ENCODE measurements at places on chromosomes 13 and 19.

GRCh38 chr19:2680808-2681207 is 21.7 kb downstream of the GNG7 start:
- DNase-seq, result no peak

DNA sequence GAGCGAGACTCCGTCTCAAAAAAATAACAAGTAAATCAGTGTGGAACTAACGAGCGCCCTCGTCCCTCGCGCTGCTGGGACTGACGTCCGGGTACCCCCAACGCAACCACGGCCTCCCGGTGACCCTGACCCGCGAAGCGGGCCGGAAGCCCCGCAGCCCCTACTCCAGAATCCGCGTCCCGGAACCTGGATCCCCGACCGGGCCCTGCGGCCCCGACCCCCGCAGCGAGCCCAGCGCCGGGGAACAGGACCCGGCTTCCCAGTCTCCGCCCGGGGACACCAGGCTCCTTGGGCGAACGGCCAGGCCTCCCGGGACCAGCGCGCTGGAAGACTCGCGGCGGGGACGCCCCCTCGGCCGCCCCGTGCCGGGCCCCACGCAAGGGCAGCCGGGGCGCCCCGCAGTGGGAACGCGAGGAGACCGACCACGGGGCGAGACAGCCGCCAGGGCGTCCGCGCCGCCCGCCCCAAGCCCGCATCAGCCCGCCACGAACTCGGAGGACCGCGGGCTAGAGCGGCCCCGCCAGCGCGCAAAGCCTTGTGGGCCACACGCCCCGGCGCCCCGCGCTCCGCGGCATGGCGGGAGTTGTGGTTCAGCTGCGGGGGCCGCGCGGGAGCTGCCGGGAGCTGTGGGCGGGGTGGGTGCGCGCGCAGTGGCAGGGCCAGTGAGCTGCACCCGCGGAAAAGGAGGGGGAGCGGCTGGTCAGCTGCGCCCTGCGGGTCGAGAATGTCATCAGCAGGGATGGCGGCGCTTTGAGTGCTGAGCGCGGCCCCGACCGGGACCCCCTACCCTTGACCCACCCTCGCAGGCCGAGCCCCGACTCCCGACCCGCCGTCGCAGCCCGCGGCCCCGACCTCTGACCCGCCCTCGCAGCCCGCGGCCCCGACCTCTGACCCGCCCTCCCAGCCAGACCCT is 7.5 kb upstream of the MADCAM1 start:
- DNase-seq, result peak; percentile 91

DNA sequence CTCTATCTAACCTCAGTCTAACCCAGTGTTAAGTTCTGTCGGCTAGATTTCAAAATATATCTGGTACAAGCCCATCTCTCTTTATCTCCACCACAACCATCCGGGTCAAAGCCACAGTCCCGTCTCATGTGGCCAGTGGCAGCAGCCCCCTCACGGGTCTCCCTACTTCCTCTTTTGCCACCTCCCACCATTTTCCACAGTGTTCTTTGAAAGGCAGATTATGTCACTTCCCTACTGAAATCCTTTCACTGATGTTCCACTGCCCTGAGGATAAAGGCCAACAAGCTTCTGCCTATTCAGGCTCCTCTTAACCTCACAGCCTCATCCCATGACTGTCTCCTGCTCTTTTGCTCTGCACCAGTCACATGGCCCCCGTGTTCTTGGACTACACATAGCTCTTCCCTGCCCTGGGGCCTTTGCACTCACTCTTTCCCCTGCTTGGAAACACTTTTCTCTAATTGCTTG is 117.2 kb downstream of the UBL3 start:
- DNase-seq, result no peak

DNA sequence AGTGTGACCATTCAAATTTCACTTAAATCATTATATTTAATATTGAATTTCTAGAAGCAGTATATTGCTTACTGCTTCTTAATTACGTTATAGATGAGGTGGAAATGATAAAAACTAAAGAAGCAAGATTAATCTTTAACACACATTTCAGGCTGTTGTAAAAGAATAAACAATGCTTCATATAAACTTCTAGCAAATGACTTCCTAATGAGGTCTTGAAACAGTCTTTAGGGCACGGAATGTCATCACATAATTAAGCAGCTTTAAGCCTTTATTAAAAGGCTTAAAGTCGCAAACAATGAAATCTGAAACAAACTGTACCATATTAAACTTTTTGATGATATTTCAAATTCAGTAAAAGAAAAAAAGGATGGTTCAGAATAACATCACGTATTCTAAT is 1.9 kb downstream of the SLITRK6 start:
- DNase-seq, result no peak

GRCh38 chr13:97466722-97467121 is 32.8 kb downstream of the RAP2A start:
- DNase-seq, result no peak

DNA sequence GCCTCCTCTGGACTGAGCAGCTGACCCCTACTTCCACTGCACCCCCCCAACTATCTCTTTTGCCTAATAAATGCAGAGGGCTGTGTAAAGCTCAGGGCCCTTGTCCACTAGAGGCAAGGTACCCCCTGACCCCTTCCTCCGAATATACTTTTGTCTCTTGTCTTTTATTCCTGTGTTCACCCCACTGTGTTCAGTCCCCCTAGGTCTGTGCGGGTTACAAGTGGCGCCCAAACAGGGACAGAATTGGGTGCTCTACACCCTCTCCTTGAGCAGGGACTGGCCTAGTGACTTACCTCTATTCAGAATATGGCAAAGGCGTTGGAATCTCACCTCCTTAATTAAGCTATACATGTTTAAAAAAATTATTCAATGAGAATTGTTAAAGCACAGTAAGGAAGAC is 15.0 kb downstream of the ZNF350 start:
- DNase-seq, result no peak

GRCh38 chr13:47303626-47304025 is 406.8 kb upstream of the HTR2A start:
- no peak for DNase-seq

GRCh38 chr13:48642061-48642460 is 11.7 kb upstream of the CYSLTR2 start:
- DNase-seq, result no peak

GRCh38 chr13:58767566-58767965 is 1136.0 kb downstream of the PCDH17 start:
- DNase-seq, result no peak

GRCh38 chr13:34076319-34076718 is 258.4 kb downstream of the RFC3 start:
- no peak for DNase-seq

DNA sequence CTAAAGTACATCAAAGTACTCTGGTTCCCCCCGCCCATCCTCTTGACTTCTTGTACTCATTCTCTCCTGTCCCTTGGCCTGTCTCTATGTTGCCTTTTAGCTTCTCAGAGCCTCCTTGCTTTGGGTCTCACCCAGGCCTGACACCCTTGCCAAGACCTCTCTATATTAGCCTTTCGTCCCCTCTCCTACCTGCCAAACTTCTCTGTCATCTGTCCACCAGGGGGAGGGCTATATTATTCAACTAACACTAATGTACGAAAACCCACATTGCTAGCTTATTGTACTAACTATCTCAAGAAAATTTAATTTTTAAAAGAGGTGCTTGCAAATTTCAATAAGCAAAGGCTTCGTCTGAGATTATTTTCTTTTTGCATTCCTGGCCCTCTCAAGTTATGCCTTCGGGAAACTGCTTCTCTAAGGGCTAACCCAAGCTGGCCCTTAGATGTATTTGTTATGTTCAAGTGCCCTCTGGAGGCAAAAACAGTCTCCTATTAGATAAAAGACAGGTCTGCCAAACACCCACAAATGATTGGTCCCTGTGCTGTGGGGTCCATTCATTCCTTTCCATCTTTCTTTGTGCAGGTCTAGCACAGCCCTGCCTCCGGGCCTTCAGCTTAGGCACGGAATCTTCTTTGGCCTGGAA is 6.3 kb upstream of the MRPS31 start:
- peak; percentile 27 for DNase-seq

DNA sequence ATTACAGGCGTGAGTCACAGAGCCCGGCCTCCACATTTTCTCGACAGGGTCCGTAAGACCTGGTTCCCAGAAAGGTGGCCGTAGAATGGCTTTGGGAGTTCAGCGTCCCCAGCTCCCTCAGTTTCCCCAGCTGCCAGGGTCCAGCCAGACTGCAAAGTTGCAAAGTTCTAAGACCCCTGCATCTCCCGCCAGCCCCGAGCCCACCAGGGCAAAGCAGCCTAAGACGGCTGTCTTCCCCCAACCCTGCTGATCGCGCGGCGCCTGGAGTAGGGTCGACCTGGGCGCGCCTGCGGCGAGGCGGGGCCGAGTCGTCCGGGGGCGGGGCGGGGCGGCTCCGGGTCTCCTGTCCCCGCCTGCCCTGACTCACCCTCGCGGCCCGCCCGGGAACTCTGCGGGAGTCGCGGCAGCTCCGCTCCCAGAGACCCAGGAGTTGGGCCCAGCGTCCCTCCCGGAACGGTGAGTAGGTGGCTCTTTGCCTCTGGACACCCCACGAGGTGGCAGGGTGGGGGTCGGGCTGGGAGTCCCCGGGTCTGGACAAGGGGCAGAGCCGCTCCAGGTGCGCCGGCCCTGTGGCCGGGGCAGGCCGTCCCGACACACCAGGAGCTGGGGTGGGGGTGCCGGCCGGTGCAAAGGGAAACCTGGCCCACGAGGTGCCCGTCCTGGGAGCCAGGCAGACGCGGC is at the start of gene LRRC8E:
LRRC8E (plus strand) TSS at position 366 of the 681 bp plus-strand sequence. CDS start 7,094 bp downstream, outside the sequence.
- DNase-seq, result peak; percentile 46

DNA sequence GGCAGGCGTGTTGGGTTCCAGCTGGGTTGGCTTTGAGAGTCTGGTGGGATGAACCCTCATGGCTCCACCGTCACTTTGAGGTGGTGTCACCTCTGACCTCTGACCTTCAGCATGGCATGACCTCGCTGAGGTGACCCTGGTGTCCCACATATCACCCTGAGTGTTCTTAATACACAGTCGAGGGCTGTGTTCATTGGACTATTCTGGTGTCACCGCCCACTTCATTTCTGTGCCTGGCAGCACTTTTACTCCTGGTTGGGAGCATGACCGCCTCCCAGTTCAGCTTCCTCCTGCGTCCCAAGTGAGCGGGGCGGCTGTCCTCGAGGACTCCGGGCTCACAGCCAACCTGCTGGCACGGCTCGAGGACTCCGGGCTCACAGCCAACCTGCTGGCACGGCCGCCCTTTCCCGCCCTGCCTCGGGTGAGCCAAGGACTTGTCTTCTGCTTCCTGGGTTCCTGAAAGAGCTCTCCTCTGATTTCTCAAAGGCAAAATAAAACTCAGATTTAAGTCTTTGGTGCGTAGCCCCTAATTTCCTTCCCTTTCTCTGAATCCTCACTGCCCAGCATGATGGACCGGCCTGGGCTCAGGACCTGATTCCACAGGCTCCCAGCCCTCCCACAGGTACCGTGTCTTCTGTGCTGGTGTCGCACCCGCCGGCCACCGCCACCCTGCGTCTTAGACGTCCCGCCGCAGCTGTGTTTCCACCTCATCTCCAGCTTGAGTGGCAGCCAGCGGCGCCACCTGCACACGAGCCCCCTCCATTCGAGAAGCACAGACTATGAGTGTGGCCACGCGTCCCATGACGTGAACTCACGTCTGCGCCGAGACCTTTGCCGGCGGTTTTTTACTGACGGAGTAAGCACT is 10.4 kb downstream of the ATP4B start:
- DNase-seq, result no peak

GRCh38 chr19:7908742-7909461 is 5.2 kb downstream of the MAP2K7 start:
- DNase-seq, result no peak

DNA sequence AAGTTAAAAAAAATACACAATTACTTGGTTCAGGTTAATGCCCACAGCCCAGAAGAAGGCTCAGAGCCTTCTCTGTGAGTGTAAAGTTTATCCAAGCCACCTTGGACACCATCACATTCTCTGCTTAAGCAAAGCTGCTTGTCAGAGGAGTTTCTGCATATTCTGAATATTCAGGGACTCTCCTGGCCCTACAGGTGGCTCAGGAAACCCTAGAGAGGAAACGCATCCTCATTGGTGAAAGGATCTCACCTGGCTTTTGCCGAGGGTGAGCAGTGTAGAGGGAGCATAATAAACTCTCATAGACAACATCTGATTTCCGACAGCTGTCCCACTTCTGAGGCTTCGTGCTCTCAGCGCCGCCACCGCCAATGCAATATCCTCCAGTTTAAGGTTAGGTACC is 239.9 kb upstream of the TSHZ3 start:
- no peak for DNase-seq

GRCh38 chr13:45439781-45440462 is 21.7 kb upstream of the SLC25A30 start:
- DNase-seq, result no peak

DNA sequence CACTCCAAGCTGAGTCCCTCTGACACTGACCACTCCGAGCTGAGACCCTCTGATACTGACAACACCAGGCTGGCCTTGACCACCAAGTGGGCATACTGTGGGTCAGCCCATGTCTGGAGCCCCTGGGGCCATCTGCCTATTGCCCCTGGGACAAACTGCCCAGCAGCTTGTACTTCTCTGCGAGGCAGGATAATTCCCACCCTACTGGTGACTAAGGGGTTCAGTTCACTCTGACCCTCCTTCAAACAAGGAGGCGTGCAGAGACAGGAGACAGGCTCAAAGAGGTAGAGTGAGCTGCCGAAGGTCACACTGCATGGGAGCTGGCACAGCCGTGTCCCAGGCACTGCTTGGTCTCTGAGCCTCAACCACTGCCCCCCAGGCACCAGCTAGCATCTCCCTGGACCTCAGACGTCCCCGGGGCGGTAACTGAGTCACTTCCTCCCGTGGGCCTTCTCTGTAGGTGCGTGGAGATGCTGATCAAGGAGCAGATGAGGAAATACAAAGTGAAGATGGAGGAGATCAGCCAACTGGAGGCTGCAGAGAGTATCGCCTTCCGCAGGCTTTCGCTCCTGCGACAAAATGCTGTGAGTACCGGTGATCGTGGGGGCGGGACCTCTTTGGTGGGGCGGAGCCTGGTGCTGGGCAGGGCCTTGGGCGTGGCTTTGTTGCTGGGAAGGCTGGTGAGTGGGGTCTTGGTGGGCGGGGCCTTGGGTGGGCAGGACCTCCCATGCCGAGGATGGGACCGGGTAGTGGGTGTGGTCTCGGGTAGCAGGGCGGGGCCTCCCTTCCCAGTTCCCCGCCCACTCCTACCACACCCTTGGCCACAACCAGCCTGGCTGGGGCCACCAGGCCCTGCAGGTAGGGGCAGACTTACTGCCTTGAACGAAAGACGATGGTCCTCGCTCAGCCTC is 5.8 kb upstream of the USE1 start:
- peak; percentile 31 for DNase-seq

DNA sequence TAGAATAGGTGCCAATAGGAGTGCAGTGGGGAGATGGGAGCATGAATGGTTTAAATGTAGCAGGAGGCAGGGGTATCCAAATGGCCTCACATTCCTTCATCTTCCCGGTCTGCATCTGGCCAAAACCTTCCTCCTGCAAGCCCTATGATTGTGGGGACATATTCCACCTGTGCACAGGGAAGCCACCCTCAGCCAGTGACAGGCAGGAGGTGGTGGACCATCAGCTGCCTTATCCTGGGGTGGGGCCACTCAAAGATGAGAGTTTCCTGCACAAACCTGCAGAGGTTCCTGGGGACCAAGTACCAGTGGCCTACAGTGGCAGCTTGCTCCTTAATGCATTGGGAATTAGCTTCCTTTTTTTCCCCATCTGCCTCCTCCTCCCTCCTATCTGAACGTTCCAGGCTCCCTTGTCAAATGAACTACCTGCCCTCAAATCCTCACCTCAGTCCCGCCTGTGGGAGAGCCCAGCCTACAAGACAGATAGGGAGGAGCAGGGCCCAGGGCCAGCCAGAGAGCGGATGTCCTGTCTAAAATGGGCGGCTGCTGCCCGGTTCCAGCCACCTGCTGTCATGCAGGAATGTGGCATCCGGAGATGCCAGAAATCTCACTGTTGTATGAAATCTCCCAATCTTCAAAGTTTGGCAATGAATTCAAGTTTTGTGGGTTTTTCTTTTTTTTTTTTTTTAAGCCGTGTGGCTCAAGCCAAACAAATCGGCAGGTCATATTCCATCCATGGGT is 85.0 kb downstream of the TSHZ3 start:
- no peak for DNase-seq

- DNase-seq, result no peak
These were observed 32.4 kb downstream of the ZSWIM4 start for GRCh38 chr19:13827656-13828055.
